ENCODE measurements at places on chromosomes 11 and 22.

DNA sequence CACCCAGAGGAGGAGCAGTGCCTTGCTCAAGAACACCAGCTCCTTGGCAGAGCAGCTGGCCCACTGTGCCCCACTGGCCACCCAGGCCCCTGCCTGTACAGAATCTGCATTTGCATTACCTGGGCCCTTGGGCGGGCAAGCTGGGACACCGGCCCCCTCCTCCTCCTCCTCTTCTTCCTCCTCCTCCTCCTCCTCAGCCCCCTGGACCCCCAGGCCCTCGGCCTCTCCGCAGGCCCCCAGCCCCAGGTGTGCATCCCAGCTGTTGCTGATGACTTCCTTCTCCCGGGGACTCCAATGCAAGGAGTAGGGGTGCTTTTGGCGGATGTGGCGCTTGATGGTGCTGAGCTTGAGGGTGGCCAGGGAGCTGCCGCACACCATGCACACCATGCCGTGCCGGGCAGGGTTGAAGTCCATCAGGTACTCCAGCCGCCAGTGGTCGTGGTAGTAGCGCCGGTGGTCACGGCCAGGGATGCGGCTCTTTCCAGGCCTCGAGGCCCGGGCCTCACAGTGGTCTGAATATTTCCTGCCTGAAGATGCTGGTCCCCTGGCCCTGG, 2.8 kb downstream of the ZFTA start:
- no peak for DNase-seq

- no peak for DNase-seq
These were observed 251.1 kb downstream of the NXPE2 start for GRCh38 chr11:114929351-114930000.

GRCh38 chr22:45889093-45889538, 87.8 kb downstream of the WNT7B start:
- no peak for DNase-seq

DNA sequence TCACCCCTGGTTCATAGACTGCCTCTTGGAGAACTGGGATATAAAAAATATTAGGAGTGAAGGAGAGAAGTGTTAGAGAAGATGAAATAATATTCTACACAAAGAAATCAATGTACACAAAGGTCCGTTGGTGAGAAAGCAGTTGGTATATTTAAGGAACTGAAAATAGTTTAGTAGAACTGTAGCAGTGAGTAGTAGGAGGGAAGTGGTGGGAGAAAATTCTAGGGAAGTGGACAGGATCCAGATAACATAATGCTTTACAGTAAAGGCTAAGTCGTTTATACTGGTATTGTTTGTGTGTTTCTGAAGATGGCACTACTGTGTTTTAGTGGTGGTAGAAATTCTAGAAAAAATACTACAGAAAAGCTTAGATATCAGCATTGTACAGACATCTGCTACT, 120.8 kb upstream of the CHORDC1 start:
- DNase-seq, result no peak

GRCh38 chr11:121961321-121961801, 154.7 kb downstream of the BLID start:
- DNase-seq, result no peak

GRCh38 chr11:119148720-119149017, 183 bp upstream of the ABCG4 start:
- no peak for DNase-seq

GRCh38 chr11:63764679-63765647, 3.6 kb downstream of the ZFTA start:
- DNase-seq, result no peak

DNA sequence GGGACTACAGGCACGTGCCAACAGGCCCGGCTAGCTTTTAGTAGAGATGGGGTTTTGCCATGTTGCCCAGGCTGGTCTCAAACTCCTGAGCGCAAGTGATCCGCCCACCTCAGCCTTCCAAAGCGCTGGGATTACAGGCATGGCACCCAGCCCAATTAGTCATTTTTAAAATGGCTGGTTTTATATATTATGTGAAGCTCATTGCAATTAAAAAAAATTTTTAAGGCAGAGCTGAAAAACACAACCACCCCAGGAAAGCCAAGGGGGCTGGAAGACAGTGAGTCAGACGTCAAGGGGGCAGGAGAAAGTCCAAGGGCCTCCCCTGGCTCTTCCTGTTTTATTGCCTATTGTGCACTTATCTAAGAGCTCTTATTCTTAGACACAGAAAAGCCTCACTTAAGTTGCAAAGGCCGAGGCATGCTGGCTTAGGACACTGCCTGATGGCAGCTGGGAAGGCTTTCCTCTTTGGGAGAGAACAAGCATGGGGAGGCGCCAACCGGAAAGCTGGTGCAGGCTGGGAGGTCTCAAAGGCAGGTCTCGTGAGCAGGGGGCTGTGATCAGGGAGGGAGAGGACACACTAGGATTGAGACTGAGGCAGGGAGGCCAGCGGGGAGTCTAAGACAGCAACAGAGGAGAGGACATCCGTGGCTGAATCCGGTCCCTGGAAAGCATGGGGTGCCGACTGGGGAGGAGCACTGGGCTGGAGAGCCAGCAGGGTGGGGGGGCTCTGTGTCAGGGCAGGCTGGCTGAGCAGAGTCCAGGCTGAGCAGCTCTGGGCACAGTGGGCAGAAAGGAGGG, 11.1 kb upstream of the OSM start:
- DNase-seq, result no peak

DNA sequence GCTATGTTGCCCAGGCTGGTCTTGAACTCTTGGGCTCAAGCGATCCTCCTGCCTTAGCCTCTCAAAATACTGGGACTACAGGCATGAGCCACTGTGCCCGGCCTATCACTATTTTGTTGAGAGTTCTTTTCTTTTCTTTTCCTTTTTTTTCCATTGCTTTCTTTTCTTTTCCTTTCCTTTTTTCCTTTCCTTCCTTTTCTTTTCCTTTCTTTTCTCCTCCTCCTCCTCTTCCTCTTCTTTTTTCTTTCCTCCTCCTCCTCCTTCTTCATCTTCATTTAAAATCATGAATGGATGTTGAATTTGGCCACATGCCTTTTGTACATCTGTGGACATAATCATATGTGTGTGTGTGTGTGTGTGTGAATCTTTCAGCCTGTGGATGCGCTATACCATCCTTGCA, 25.7 kb upstream of the PRAME start:
- no peak for DNase-seq

- DNase-seq, result no peak
These were observed 5.3 kb downstream of the SLC7A4 start for GRCh38 chr22:21026783-21027692.

GRCh38 chr11:130765406-130765805, 150.9 kb downstream of the SNX19 start:
- no peak for DNase-seq

DNA sequence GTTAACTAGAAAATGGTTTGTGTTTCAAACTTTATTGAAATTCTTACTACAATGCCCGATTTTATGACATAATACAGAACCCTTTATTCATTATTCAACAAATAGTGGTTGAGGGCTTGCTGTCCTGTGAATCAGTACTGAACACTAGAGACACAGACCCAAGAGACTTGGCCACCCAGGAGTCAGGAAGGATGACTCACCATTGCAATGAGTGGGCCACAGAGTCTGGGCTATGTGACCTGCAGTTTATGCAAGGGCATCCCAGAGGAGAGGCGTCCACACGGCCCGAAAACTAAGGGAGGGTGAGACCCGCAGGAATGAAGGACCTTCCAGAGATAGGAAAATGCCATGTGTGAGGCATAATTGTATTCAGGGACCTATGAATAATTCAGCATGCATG, 143.8 kb upstream of the DDI1 start:
- DNase-seq, result no peak

GRCh38 chr22:23113067-23113846, 28.5 kb downstream of the RSPH14 start:
- DNase-seq, result no peak

DNA sequence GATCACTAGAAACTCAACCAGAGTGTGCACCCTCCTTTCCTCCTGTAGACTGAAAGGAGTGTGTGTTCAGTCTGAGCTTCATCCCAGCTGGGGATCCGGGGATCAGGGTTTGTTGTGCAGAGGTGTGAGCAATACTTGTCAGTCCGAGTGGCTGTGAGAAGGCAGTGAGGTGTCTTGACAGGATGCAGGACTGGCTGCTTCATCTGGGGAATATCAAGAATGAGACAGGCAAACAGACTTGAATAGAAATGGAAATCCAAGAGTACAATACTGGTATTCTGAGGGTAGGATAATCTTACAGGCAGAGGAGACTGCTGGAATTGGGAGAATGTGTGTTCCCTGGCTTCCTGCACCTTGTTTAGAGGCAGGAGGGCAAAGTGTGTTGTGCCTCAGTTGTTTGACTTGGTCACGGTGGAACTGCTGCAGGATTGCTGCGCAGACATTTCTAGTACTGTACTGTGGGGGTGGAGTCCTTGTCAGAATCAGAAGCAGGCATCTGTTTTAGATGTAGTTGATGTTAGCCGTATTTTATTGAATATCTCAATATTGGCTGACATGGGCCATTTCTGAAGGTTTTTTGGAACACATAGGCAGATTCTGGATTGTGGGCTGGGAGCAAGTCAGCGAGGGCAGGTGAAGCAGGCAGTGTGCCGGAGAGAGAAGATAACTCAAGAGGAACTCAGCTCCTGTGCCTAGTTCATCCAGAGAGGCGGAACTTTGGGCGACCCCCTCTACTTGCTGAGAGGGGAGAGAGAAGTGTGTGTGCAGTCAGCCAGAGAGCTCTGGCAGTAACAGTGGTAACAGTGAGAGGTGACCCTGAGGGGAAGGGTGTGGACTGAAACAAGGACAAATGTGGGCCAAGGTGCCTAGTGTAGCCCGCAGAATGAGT, 27.1 kb upstream of the GRK2 start:
- no peak for DNase-seq

GRCh38 chr11:94423507-94423906, 22.3 kb upstream of the GPR83 start:
- DNase-seq, result no peak

DNA sequence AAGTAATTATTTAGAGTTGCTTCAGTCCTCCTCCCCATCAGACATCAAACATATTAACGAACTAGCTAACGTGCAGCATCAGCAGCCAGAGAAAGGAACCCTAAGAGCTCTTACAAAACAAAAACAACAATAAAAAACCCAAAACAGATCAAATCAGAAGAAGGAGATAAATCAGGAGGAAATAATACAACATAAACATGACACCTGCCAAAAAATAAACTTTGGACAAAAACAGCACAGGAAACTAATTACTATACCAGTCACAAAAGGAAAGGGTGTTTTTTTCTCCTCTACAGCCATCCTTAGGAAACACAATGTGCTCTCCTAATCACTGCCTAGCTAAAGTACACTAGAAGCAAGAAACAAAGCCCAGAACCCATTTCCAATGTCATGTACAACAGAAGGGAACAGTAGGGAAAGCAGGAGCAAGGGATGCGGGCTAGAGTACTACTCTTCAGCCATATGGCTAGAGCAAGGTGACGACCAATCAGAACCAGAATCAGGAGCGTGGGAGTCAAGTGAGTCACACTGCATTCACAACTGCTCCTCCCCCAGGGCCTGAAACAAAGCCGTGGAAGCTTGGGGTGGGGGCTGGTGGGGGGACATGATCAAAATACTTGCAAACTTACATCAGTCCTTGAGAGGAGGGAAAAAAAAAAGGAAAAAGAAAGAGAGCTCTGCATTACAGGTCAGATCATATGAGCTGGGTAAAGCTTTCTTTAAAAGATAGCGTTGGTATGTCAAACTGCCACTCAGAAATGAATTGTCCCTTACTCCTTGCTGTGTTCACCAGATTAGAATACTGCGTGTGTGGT, 60.4 kb downstream of the LARGE2 start:
- no peak for DNase-seq

DNA sequence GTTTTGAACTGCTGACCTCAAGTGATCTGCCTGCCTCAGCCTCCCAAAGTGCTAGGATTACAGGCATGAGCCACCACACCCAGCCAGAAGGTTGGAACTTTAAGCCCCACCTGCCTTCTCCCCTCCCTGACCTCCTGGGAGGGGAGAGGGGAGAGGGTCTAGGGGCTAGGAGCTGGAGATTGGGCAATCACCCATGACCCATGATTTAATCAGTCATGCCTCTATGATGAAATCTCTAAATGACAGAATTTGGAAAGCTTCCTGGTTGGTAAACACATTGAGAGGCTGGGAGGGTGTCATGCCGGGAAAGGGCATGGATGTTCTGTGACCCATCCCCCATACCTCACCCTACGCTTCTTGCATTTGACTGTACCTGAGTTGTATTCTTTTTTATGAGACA, 17.1 kb upstream of the TFIP11 start:
- DNase-seq, result no peak

DNA sequence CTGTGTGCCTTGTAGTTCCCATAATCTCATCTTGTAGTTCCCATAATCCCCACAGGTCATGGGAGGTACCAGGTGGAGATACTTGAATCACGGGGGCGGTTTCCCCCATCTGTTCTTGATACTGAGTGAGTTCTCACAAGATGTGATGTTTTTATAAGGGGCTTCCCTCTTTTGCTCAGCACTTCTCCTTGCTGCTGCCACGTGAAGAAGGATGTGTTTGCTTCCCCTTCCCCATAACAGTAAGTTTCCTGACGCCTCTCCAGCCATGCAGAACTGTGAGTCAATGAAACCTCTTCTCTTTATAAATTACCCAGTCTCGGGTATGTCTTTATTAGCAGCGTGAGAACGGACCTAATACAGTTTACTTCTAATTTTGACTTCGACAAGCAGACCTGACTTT, 14.0 kb upstream of the SMIM38 start:
- no peak for DNase-seq

- no peak for DNase-seq
These were observed 836 bp downstream of the SLC16A8 start for GRCh38 chr22:38082986-38083710.

- DNase-seq, result no peak
These were observed 51.7 kb downstream of the PITPNB start for GRCh38 chr22:27867085-27867952.

- DNase-seq, result no peak
These were observed 895.8 kb downstream of the OPCML start for GRCh38 chr11:132636523-132636922.

DNA sequence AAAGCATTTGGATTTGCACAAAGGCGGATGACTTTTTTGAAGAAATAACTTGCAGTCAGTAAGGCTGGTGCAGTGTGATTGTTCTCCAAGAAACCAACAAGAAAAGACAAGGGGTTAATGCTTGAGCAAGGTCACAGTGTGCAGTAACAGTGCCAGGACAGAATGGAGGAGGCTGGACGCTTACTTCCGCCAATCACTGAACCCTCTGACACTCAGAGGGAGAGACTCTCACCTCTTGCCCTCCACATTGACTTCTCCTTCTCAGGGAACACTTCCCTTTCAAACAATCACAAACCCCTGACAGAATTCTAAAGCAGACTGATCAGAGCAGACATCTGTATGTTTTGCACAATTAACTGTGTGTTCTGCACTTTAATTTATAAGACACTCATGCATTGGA, 228.4 kb downstream of the BLID start:
- DNase-seq, result no peak

- DNase-seq, result peak; percentile 47
These were observed 91.8 kb upstream of the CD44 start for GRCh38 chr11:35047179-35047578.

Data from naive thymus-derived CD4-positive, alpha-beta T cell (primary cell).